ENCODE measurements at places on chromosomes 3 and 15.

DNA sequence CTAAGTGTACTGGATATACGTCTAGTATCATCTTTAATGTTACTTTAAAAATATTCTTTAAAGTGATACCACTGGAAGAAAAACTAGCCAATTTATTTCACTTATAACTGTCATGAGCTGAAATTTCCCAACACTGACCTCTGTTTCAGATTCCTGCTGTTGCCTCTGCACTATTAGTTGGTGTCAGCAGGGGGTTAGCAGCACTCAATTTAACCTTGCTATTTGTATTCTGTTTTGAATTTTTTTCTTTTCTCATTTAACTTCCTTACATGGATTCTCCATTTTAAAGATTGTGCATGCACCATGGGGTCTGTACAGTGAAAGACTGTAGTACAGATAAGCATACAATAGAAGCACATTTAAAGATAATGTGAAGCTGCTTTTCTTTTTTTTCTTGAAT is 169.2 kb downstream of the UBE2E2 start:
- DNase-seq = no peak

DNA sequence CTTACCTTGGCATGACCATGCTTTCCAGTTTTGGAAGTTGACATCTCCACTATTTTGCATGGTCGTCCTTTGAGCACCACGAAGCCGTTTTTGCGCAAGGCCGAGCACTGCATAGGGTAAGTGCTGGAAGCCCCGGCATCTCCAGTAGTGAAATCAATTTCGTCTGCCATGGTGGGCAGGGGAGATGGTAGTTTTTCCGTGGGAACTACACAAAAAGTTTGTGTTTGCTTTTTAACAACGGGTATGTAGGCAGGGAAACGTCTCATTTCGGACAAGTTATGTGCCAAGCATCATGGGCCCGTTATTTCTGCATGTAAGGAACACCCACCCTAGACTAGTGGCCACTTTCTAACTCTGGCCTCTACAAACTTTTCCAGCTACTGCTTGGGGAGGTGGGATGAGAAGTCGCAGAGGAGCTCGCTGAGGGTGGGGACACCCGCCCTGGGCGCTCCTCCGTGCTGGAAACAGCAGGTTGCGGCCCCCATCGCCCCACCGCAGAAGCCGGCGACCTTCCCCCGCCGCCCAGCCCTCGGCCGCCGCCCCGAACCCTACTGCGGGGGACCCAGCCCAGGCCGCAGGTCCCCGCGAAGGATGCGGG is 701 bp downstream of the EIF5A2 start:
- DNase-seq = no peak

DNA sequence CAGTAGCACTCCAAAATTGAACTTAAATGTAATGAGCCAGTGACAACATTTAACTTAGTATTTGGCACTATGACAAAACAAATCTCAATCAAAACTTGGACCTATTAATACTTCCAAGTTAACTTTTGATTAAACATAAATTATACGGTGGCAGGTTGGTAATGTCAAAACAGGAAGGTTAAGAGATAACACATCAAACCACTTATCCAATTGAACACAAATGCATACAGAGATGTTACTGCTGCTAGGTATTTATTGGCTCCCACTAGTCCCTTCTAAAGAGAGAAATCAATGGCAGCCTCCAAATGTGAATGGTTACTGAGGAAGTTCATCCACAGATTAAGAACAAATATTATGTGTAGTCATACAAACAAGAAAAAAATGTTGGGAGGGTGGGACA is 1.8 kb downstream of the GSK3B start:
- no peak for DNase-seq

- no peak for DNase-seq
Observed at GRCh38 chr3:113136071-113136470, 75.3 kb upstream of the BOC start.

Data from stimulated activated CD8-positive, alpha-beta memory T cell treated with anti-CD3 and anti-CD28 coated beads, Interleukin-15, amount 100 ng/mL, for 24 hours (primary cell).